Kidney (tissue), 22 donors: ENCODE measurements at places on chromosomes 5 and 9.

DNA sequence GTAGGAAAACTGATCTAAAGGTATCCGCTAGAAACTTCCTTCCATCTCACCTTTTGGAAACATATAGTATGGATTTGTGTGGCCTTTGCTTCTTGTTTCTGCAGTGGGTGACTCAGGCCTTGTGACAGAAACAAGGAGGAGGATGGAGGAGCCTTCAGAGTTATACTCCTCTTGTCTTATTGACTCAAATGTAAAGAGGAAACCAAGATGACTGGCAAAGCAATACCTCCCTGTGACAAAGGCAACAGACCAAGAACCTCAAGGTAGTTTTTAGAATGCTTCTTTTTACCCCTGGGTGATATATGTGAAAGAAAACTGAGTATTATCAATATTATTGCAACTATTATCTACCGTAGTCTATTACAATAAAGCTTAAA is 123.3 kb upstream of the SLIT3 start:
- no peak for DNase-seq

DNA sequence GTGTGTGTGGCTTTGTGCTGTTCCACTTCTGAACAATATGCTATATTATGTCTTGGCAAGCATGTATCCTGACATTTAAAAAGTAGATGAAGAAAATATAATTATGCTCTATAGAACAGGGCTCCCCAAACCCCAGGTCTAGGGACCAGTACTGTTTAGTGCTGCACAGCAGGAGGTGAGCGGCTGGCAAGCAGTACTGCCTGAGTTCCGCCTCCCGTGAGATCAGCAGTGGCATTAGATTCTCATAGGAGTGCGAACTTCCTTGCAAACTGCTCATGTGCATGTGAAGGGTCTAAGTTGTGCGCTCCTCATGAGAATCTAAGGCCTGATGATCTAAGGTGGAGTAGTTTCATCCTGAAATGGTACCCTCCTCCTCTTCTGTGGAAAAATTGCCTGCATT is 979.1 kb upstream of the CTNND2 start:
- no peak for DNase-seq

- DNase-seq = no peak
Measured at GRCh38 chr5:54616031-54616430, 98.5 kb downstream of the SNX18 start.

- DNase-seq = no peak
Measured at GRCh38 chr9:13816837-13817236, 497.1 kb downstream of the NFIB start.

DNA sequence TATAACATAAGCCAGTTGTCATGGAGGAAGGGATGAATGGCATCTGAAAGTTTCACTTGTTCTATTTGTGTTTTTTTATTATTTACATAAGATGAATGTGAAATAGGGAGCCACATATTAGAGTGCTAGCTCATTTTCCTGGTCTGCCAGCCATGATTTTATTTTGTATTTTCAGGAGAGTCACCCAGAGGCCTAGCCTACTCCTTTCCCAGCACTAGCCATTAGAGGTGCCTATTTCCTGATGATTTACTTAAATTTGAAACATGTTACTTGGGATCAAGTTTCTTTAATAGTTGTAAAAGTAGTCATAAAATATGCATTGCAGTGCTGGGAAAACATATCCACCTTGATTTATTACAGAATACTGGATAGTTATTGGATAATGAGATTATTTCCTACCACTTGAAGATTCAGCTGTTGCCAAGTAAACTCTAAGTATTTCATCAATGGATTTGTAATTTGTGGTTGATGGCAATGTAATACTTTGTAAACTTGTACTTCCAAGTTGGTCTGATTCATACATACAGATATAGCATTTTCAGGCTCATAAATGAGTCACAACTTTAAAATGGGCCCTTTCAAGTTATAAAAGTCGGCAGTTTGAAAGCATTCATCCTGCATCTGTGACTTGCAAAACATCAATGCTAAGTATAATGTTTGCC is 50.8 kb downstream of the KCNN2 start:
- DNase-seq = no peak
